NCI-H446 (cell line): ENCODE measurements at places on chromosomes 11 and 22.

DNA sequence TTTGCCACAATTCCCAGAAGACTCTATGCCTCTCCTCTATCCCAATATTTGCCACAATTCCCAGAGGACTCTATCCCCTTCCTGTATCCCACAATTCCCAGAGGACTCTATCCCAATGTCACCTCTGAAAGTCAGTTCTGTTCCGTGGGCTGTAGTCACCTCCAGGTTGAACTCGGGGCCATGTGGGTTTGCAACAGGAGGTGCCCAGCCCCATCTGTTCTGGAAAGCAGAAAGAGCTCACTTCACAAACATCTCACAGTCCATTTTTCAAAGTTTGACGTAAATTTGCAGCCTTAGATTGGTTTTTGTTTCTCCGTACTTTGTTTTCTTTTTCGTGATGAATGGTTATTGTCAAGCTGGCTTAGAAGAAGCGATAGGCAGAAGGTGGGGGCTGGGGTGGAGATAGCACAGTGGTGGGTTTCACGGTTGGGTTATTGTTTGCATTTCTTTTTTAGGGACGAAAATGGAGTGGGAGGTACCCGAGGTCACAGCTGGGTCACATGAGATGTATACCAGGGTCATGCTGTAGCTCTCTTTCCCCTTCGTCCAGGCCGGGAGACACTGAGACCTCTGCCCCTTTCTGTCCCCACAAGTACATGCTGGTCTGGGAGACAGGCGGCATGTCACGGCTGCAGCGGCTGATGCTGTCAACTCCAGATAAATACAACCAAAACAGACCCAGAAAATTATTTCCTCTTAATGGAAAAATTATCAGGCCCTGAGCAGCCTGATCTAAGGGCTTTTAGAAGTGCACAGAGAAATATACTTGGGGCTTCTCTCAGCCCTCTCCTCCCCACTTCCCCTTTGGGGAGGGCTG is 374.5 kb downstream of the CADM1 start:
- DNase-seq = no peak

DNA sequence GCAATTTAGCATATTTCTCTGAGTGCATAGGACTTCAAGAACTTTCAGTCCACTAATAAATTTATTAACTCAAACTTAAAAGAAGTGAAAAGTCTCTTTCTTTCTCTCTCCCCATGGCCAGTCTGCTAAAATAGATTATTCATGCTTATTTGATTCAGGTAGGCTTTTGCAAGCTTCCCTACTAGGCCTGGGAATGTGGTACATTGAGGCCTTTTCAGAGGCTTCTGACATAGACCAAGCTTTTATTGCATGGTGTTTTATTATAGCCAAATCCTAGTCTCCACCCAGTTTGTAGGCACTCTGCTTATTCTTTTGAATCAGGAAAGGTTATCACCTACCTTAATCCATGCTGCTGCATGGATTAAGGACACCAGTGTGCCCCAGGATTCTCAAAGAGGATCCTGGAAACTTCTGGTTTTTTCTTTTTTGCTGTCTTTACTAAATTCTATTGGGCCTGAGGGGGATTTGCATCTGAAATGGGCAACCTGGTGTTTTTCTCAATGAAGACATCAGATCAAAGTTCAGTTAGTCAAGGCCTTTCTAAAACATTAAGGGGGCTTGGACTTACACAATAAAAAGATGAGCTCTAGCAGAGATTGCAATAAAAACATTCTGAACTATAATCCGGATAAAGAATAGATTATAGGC is 92.2 kb downstream of the ELP4 start:
- DNase-seq = no peak

DNA sequence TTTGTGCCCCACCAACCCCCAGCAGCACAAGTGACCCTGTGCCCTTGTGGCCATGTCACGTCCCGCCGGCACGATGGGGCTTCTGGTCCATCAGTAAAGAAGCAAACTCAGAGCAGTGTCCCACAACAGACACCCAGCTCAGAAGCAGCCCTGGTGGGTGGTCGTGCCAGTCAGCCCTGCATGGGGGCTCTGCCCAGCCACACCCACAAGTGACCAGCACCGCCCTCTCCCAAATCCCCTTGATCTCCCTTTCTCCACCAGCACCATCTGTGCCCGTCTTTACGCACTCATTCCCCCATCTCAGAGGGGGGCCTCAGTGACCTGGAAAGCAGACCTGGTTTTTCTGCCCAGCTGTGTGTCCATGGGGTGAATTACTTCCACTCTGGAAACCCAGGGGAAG is 149.1 kb downstream of the DSCAML1 start:
- DNase-seq = no peak

DNA sequence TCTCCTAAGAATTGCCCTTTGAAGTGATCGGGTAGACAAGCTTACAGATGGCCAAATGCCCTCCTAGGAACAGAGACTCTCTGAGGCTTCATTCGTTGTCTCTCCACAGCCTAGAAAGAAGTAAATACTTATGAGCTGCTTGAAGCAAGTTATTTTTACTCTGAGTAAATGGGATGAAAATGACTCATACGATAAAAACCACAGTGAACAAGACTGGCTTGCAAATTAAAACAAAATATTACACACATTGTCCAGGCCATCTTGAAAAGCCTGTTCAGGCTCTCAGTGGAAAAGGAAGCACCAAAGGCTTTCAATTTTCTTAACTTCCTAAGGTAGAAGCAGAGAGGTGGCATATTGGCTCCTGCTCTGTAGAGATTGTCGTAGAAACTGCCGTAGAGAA is 294.2 kb downstream of the NELL1 start:
- no peak for DNase-seq

DNA sequence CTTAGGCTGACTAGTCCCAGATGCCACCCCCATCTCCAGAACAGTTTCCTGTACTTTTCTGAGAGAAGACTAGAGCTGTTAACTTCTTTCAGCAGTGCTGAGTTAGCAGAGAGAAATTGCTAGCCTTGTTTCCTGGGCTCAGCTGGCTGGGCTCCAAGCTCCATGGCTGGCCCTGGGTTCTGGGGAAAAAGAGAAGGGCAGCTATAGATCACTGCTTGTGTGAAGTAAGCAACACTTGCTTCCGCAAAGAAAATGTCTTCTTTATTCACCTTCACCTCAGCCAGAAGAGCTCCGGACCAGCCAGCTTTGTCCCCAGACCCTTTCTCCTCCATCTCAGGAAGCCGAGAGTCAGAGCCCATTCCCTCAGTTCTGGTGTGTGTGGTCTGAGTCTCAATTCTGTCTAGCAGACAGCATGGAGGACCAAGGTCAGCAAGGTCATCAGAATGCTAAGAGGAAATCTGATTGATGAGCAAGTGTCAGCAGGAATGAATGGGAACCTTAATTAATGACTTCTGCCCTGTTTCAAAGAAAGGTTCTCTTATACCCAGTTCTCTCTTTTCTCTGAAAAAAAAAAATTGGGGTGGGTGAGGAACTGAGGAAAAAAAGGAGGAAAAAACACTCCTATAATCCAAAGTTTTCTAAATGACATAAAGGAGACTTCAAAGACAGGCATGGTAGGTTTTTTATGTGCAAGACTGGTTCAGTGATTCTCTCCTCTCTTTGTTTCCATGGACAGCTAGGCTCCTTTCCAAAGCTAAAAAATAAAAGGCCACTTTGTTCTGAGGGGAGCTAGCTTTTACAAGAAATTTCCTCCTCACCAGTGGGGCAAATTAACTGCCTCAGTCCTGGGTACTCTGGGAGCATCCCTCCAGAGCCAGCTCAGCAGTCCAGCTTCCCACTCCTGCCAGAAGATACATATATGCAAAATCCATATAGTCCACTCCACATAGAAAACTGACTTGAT is 63.6 kb upstream of the FAM181B start:
- DNase-seq = peak; percentile 30

DNA sequence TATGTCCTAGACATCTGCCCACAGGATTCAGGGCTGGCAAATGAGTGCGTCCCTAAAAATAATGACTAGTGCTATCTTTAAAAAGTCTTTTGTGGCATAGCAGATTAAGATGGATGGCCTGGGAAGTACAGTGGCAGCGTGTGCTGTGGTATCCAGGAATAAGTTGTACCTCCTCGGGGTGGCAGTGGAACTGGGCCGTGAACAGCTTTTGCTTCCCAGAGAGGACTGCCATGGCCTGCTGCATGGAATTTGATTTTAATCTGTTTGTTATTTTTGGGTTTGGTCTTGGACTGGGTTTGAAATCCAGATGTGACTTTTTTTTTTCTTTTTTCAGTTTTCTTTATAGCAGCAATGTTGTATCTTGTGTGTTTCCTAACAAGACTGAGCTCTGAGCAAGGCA is 71.3 kb upstream of the PARVG start:
- DNase-seq = no peak
